Right renal cortex interstitium (tissue), 3 donors: ENCODE measurements at places on chromosomes 5 and 9. TPM values are rescaled to one million over a fixed set of nuclear protein-coding genes. Genes with fewer than 3 reads are reported as not detected.

- no peak for DNase-seq
These were observed 1.0 kb upstream of the FBXW11 start for GRCh38 chr5:172007175-172008110.

GRCh38 chr9:4020038-4020754 is 279.7 kb downstream of the GLIS3 start:
- no peak for DNase-seq

DNA sequence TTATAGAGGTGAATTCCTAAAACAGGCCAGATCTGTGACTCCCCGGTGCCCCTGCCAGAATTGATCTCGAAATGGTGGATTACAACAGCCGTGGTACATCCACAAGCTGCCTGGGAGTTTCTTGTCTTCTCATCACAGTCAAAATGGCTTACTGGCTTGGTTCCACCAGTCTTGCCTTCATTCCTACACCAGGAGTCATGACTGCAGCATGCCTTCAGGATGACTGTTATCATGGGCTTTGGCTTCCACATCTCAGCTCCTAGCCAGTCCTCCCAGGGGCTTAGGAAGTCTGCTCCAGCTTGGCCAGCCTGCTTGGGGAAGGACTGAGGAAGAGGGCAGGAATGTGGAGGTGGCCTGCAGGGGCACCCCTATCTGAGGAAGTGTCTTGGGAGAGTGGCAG is 132.9 kb upstream of the NR3C1 start:
- DNase-seq: no peak

GRCh38 chr5:129904102-129904666 is at the start of gene CHSY3:
CHSY3 (plus strand) TSS chr5:129904465.
- DNase-seq: no peak

DNA sequence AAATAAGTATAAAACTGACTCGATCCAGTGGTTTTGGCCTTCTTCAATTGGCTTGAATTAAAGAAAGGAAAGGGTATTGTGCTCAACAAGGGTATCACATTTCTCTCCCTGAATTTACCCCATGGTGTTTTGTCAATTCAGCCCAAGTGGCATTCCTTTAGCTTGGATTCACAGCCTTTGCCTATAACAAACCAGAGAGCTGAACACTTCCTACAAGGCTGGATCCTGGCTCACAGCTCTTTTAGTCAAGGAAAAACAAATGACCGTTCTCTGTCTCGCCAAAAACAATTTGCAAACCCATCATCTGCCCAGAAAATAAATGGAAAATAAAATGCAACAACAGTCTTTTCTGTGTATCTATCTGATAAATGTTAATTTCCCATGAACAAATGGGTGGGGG is 5.7 kb downstream of the ZNF366 start:
- no peak for DNase-seq

GRCh38 chr9:76725011-76725546 is 39.2 kb upstream of the PCA3 start:
- no peak for DNase-seq

DNA sequence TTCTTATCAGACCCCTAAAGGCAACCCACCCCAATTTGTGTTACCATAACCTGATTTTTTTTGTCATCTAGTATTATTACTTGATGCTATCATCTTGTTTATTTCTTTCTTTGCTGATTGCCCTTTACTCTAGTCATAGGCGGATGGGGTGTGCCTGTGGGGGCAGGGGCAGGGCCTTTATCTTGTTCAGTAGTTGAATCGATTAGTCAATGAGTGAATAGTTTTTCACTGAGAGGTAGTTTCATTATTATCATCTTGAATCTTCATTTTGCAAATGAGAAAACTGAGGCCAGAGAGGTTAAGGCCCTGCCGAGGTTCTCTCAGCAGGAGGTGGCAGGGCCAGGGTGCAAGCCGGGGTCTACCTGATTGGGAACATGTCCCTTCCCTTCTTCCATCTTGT is 9.4 kb upstream of the GM2A start:
- DNase-seq: no peak

DNA sequence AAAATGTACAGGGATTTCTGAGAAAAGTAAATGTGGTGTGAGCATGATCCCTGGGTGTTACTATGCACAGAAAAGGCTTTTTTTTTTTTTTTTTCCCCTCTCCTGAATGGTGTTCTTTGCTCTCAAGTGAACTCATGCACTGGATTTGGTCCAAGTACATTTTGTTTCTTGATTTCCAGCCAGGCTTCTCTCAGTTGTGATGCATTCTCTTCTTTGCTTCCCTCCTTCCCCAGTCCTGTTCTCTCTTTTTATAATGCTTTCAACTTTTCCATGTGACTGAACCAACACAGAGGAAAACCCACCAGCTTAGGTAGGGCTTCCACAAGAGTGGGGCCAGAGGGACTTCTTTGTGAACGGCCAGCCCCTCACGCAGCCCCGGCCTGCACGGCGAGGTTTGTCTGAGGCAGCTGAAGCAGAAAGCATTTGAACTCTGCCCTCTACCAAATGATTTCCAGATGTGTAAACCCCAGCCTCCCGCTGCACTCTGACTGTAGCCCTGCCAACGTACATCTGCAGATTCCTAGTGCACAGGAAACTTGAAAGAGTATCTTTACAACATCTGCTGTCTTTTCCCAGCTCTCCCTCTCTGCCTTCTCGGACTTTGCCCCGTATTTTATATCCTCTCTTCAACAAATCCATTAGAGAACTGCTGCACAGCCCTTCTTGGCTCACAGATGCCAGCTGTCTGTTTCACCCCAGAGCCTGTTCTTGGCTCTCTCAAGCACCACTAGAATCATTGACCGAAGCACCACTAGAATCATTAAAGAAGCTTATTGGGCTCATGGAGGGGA is 71.8 kb upstream of the CD180 start:
- peak; percentile 85 for DNase-seq

DNA sequence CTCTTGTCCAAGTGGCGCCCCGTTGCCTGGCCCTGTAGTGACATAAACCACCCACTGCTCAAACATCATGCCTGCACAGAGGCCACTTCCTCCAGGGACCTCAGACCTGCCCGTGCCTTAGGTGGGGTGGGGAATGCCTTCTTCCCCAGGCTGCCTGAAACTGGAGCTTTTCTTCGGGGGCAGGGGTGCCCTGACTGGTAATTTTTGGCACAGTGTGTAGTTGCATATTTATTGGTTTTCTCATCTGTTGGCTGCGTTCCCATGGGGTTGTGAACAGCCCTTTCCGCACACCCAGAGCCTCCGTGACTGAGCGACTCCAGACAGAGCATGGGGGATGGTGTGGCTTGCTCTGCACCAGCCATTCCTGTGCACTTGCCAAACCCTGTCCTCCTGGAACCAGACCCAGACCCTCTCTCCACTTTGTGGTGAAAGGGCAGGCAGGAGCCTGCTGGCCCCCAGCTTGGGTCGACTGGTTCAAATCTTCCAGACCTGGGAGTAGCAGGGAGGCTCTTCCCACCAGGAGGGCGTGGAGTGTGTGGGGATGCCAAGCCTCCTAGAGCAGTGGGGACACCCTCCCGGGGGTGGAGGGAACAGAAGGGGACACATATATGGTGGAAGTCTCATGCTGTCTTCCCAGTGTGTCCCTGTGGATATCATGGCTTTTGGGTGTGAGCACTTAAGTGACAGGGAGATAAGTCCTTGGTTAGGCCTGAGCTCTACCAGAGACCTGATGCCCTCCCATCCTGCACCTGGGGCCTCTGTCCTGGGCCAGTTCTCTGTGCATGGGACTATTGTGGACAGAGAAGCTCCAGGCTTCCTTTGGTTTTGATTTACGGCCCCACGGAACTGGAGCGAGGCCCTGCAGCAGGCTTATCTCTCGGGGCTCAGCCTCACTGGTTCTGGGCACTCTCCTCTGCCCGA is 39.6 kb downstream of the WNK2 start:
- DNase-seq: no peak

- DNase-seq: no peak
These were observed 23.9 kb upstream of the SAP30L start for GRCh38 chr5:154421868-154422267.

GRCh38 chr9:89492586-89492985 is 5.3 kb downstream of the SEMA4D start:
- DNase-seq: no peak

- no peak for DNase-seq
These were observed 60.3 kb upstream of the RIOK2 start for GRCh38 chr5:97243353-97243752.

- no peak for DNase-seq
These were observed 56.0 kb upstream of the PTGER4 start for GRCh38 chr5:40623480-40624420.

DNA sequence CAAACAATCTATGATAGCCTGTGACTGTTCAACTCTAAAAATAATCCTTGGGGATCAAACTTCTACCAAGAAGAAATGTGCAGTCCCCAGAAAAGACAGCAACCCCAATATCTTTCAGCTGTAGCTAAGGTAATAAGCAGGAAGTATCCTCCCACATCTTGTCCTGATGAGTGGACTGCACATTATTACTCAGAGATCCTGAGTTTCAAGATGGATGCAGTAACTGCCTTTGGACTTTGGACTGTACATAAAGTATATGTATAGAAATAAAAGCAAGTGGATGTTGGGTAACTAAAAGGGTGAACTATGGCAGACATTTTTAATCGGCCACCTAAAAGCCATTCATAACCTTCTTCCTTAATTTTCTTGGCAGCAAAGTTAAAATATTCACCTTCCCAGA is 45.1 kb downstream of the SMIM23 start:
- DNase-seq: no peak

- DNase-seq: no peak
These were observed 33.7 kb downstream of the CAMK2A start for GRCh38 chr5:150255659-150256409.

- no peak for DNase-seq
These were observed 189.7 kb downstream of the PALM2AKAP2 start for GRCh38 chr9:109969573-109970237.

GRCh38 chr5:96566833-96567587 is 95.2 kb upstream of the CAST start:
- no peak for DNase-seq

GRCh38 chr5:164504141-164504772 is 998.8 kb downstream of the MAT2B start:
- DNase-seq: peak; percentile 39

GRCh38 chr9:85202596-85202995 is 533.1 kb downstream of the NTRK2 start:
- no peak for DNase-seq

DNA sequence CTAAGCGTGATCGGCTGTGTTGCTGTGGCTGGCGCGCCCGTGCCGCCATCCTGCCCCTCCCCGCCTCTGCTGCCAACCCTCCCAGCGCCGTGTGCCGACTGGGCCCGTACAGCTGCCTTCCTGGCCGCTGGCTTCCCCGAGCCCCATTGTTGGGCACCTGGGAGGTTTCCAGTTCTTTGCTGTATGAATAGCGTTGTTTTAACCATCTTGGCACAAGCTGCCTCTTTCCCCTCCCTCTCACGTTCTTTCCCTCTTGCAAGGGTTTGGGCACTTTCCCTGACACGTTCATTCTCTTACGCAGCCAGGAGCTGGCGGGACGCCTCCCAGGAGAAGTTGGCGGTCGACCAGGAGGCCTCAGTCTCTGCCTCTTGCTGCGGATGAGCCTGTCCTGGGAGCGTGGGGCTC is 43.1 kb upstream of the RXRA start:
- no peak for DNase-seq

- DNase-seq: no peak
These were observed 114.9 kb downstream of the AUH start for GRCh38 chr9:91246846-91247245.

DNA sequence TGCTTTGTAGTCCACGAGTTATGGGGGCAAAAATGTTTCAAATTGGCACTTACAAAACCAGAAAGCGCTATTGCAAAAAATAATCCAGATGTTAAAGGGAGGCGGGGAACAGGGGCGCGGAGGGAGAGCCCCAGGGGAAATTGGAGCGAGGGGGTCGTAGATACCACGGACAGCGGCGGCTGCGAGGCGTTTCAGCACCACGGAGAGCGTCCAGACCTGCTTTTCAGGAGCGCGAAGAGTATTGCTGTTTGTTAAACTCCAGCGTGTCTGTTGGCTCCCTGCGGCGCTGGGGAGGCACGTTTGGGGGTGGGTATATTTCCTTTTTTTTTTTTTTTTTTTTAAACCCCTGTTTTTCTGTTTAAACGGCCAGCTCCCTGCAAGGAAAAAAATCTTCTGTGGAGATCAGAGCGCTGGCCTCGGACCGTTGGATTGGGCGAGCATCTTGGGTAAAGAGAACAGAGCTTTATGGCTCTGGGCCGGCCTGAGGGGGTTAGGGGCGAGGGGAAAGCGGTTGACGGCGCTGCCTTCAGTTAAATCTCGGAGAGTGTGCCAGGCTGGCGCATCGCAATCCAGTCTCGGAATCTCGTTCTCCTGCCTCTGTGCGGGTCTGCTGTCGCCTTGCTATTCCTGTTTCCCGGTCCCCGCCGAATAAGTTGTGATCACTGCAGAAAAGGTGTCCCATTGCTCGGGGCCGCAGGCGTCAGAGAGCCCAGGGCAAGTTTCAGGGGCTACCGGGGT is at the start of gene GLRA1:
Gene GLRA1, minus strand, starts transcription at position 288 of the 738 bp plus-strand sequence. CDS start 302 bp downstream, outside the sequence.
- DNase-seq: peak; percentile 47

DNA sequence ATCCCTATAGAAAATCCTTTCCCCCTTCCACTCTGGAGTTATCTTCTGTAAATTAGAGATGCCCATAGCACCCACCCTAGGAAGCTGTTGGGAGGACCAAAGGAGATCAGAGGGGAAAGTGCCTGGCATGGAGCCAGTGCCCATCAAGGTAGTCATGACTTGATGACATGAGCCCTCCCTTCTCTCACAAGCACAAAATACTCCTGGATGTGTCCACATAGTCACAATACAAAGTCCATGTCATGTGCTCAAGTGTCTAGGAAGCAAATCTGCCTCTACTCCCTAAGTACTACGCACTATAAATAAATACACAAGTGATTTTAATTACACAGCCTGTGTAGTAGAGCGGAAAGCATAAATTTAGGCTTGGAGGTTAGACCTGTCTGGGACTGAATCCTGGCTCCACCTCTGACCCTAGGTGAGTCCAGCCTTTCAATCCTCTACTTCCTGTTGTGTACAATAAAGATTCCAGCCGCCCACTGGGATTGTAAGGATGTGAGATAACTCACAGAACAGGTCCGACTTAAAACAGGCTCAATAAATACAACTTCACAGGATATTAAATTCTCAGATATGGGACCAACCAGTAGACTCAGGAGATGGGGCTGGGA is 30.6 kb downstream of the TTC39B start:
- no peak for DNase-seq

C7 gene
- 179 TPM for polyA plus RNA-seq

CENPH gene
- polyA plus RNA-seq: 26.1 TPM

DOK3 gene
- polyA plus RNA-seq: 3.3 TPM

OTP gene
- polyA plus RNA-seq: not detected

PFN3 gene
- polyA plus RNA-seq: 0.67 TPM

TAF1L gene
- 0.10 TPM for polyA plus RNA-seq

OGN gene
- polyA plus RNA-seq: 55.2 TPM

DMGDH gene
- polyA plus RNA-seq: 24.9 TPM

TIGD6 gene
- polyA plus RNA-seq: 7.0 TPM

ANKRD18A gene
- 3.5 TPM for polyA plus RNA-seq
